Stimulated activated CD4-positive, alpha-beta T cell treated with anti-CD3 and anti-CD28 coated beads, Interleukin-4, amount 100 ng/mL, for 4 hours (primary cell): ENCODE measurements at places on chromosomes 5 and 9.

DNA sequence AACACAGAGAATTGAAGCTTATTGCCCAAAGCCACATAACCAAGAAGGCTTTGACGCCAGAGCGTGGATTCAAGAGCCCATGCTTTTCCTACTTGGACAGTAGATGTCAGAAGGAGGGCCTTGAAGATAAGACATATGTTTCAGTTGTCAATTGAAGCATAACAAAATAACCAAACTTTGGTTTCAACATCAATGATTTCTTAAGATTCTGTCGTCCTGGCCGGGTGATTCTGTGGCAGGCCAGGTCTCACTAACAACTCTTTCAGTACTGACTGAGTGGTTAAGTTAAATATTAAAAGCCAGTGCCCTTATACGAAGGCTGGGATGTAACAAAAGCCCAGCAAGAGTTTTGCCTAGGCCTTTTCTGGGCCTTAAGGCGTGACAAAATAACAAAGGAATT is 94.0 kb downstream of the RCL1 start:
- no peak for DNase-seq

DNA sequence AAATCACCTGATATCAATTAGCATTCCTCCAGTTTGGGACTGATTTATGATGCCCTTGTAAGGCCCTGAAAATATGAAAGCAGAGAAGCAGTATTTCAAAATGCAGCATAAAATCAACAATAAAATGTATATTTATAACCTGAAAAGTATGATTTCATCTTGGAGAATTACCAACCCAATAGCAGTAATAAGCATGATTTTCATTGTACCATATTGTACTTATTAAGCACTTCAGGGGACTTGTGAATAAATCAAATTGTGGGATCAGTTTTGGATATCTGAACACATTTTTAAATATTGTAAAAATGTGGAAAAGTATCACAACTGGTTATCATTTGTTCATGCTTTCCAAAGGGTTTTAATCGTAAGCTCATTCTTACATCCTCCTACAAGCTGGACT is 250.8 kb downstream of the DMRT2 start:
- DNase-seq, result no peak

DNA sequence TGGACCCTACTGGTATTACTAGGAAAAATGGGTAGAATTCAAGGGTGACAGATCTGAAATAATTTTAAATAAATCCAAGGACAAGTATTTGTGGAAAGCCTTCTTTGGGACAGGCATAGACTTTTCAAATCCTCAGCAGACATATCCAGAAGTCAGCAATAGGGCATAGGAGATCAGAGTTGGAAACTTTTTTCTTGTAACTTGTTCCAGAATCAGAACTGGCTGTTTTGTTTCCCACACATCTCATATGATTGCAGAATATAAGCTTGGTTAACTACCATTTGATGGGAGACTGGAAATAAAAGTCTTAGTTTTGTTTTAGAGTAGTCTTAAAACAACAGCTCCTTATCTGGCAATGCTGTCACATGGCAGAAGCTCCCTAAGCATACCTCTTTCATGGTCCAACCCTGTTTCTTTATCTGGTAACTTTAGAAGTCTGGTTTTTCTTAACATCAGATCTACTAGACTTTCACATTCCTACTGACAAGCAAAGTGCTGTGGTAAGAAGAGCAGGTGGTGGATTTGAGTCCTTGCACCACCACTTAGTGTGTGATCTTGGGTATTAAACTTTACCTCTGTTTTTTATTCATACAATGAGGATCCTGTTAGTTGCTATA is 25.1 kb downstream of the XRCC4 start:
- no peak for DNase-seq

DNA sequence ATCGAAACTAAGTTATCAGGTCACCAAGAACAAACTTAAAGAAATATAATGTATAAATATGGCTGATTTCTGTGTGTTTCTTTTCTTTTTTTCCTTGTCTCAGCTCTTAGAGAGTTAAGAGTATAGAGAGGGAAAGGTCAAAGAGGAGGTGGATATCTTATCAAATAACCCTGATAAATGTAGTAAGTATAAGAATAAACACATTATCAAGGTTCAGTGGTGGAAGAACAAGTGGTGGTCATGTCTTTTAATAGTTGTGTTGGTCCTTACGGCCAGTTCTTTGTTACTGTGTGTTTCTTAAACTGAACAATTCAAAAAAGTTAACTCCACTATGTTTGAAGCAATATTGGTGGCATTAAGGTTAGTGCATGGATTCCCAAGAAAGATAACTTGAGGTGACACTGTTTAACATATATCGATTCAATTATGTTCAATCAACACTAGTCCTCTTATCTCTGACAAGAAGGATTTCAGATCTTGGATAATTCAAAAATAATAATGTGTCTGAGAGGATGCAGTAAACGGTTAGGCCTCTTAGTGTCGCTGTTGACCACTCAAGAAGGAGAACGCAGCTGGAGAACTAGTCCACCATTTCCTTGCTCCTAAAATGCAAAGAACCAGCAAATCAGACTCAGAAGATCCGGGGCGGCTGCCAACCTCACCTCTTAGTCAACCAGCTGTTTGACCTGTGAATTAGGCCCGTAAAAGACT is at the start of gene PCDHGA3:
Gene PCDHGA3, plus strand, starts transcription at position 588 of the 711 bp plus-strand sequence. CDS start 205 bp downstream, outside the sequence.
- no peak for DNase-seq

GRCh38 chr5:151155775-151156506 is 1.6 kb downstream of the ANXA6 start:
- DNase-seq, result no peak
